ENCODE measurements at places on chromosomes 7 and 10.

GRCh38 chr10:72335394-72336258, 19.1 kb downstream of the DNAJB12 start:
- DNase-seq = no peak

DNA sequence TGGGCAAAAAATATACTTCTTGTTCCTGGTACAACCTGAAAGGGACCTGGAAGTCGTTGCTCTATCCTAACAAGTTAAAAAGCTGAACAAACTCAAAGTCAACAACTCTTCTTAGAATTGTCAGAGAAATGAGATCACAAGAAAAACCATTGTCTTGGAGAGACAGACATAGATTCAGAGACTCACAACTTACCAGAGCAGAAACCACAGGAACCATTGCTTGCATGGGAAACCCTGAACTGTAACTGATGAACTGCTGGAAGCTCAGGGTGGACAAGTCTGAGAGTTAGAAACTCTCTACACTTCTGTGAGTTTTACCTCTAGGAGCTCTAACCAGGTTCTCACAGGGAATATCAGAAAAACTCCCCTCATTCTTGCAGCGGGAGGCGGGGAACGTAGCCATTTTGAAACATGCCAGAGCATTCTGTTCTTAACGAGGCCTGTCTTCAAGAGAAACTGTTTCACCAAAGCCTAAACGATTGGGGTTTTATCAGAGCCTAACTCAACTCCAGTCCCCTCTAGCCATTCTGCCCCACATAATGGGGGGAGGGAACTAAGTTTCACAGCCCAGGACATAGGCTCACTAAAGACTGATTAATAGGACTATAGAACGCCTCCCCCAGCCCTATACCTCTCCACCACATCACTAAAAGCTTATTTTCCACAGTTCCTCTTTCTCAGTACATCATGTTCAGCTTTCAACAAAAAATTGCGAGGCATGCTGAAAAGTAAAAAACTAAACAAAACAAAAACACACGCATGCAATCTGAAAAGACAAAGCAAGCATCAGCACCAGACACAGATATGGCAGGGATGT, 12.0 kb upstream of the GSDME start:
- no peak for DNase-seq

GRCh38 chr10:89214566-89215165, 7.5 kb upstream of the CH25H start:
- DNase-seq = no peak

- no peak for DNase-seq
Measured at GRCh38 chr7:74306730-74307469, 17.7 kb downstream of the CLIP2 start.

DNA sequence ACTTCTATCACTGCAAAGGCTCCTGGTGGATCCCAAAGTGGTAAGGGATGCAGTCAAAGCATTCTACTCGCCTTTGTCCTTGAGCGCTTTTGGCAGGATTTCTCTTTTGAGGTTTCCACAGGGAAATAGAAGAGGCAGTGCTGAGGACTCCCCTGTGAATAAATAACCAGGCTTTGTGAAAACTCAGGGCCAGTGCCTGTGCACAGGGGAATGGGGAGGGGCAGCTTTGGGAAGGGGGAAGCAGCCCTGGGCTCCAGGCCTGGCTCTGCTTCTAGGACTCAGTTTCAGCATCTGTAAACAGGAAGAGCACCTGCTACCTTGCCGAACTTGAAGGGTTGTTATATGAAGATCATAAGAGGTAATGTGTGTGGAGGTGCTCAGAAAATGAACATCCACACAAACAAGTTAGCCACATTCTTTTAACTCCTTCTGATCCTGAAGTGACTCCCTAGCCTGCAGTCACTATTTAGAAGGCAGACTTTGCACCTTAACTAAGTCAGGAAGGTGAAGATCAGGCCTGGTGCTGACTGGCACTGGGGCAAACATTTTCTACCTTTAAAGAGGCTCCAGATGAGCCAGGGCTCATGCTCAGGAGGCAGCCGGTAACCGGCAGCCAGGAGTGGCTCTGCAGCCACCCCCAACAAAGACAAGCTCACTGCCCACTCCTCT, 22.5 kb upstream of the MMP21 start:
- no peak for DNase-seq

DNA sequence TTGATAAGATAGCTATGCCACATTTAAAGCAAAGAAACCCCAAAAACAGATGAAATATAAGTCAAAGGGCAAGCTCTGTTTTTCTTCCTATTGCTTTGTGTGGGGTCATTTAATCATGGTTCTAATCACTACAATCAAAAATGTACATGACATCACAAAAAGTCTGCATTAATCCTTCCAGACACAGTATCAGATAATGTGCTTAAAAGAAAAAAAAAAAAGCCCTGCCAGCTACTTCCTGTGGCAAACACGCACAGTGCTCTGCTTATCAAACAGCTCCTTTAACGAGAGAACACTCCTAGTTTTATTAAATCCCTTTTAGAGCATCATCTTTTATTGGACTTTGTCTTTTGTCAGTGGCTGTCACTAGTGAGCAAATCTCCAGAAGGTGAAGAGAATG, 1005.8 kb downstream of the GATA3 start:
- no peak for DNase-seq

DNA sequence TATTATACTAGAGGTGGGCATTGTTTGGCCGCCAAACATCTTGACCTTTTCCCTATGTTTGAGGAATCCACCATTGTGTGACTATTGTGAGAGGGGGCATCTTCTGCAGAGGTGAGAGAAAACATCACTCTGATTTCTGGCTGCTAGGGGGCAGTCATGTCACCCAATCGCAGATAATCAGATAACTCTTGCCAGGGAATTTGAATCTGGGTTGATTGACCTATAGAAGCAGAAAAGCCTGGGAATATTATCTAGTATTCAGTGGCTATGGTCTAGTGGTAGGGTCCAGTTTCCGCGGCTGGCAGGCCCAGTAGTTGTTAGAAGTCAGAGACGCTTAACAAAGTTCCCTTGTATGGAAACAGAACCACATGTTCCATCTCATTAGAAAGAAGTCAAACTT, 808.5 kb downstream of the PHTF2 start:
- DNase-seq = no peak

DNA sequence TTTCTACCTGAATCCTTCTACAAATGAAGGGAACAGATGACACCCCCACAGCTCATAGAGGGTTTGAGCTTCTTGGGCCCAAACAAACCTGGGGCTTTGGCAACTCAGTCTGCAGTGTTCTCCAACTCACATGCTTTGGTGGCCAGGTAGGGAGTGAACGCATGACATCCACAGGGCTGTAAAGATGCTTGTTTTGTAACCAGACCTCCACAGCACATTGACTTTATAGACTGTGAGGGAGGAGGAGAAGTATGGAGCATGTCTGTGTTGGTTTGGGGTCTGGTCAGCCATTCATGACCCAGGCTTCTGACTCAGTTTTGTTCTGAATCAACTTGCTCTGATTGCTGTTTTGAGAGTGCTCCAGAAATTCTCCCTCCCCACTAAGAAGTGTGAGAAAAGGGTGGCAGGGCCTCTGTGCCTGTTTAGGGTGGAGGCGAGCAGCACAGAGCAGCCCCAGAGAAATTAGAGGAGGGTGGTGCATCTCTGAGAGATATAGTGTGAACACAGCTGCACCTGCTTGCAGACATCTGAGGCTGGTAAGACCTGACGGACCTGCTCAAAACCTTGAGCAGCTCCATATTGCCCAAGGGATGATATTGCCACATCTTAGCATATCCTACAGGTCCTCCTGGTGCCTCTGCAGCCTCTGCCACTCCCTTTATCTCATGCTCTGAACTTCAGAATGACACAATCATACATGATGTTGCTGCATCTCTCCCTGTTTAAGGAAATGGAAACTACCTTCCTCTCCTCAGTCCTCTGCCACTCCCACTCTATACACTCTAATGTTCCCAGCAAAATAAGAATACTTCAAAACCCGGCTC, 287.7 kb downstream of the ABCA13 start:
- no peak for DNase-seq

DNA sequence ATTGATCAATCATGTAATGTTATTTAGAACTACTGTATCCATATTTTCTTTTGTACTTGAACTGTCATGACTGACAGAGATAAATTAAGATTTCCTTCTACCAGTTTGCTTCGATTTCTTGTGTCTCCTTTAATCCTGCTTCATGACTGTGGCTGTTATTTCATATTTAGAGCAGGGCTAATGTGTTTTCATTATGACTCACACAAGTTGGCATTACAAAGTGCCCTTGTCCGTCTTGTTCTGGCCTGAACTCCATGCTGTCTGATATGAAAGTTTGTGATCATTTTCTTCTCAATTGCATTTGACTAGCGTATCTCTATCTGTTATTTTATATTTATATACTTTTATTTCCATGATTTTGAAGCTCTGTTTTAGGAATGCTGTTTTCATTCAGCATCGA, 344.1 kb upstream of the PRKCQ start:
- no peak for DNase-seq

DNA sequence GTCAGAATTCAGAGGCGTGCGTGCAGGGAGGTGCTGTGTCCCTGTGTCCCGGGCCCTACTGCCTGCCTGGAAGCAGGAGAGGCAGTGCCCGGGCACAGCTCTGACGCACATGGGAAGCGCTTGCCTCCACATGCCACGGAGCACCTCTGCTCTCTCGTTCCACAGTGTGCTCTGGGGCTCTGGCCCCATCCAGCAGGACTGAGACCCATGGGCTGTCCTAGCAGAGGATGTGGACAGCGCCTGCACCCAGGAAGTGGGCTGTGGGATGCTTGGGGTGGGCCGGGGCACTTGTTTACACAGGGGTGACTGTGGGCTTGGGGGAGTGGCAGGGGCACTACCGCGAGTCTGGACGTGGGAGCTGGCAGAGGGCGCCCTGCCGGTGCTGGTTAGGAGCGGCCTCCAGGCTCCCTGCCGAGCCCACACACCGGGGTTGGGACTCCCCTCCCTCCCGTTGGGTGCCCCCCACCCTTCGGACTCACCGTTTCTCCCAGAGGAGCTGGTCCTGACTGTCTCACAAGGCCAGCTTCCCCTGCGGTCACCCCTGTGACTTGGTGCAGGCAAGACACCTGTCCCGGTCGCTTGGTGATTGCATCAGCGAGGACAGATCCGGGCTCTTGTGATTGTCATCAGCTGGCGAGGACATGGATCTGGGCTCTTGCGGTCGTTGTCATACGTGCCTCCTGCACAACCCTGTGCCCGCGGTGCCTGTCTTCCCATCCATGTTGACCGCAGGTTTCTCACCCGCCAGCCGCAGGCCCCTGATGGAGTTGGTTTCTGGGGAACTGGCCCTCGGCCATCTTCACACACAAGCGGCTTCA, 83.1 kb downstream of the NKX6-2 start:
- DNase-seq = no peak

- DNase-seq = no peak
Measured at GRCh38 chr10:44513591-44513990, 128.7 kb upstream of the CXCL12 start.

- no peak for DNase-seq
Measured at GRCh38 chr7:38992203-38992602, 14.5 kb downstream of the POU6F2 start.

DNA sequence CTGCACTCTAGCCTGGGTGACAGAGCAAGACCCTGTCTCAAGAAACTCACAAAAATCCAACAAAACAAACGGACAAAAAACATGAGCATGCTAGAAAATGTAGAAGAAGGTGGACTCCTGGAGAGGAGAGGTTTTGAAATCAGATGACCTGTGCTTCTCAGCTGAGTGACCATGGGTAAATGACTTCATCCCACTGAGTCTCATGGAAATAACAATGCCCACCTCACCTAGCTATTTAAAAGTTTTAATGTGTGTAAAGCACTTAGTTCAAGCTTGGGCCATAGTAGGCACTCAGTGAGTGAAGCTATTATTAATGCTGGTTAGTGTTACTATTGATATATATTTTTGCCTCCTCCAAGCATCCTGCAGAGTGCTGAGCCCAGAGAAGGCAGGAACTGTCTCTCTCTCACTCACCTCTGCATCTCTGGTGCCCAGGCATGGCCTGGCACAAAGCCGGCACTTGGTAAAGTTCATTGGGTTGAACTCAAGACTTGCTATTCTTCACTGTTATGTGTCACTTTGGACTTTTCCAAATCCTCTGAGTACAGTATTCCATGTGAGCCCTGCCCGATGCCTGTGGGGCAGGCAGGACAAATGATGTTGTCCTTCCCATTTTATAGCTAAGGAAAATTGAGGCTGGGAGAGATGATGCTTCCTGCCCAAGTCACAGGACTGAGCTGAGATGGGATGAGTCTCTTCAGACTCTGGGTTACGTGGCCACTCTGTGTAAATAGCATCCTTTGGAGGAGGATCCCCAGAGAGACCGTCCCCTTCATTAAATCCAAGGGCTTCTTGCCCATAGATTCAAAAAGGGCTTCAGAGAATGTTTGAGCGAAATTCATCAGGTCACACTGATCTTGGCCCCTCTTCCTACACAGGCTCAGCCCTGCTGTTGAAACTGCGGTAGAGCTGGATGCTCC, 81.4 kb upstream of the EMX2 start:
- DNase-seq = no peak

- no peak for DNase-seq
Measured at GRCh38 chr7:150365673-150366398, 2.8 kb upstream of the REPIN1 start.

DNA sequence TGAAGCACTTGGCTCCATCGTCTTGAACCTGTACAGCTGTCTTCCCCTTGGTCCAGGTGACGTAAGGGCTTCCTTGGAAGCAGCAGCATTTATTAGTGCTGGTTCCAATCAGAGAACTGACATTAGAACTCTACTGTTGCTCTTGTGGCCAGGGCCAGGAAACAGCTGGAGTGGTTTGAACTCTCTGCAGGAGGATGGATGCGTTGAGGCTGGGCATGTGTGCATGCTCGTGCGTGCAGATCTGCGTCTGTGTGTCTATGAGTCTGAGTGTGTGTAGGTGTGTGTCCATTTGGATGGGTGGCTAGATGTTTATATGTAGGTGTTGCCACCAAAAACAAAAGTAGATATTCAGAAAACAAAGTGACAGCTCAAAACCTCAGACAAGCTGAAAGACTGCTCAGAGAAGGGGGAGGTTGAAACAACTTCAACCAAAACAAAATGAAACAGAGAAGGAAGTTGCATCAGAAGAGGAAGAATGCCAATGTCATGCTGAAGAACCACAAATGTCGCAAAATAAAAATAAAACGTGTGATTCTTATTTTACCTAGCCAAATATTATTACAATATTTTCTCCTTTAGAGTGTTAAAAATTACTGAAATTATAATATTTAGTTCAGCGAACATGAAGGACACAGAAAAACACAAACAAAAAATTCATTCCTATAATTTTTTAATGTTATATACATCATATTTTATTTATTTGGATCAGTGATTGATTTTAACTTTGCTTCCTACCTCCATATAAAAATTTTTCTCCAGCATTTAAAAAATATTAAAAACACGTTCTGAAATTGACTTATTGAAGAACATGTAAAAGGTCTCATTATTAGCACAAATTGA, 96.1 kb upstream of the MKLN1 start:
- DNase-seq = no peak

GRCh38 chr7:137135654-137136350, 207.7 kb downstream of the PTN start:
- DNase-seq = no peak

- DNase-seq = no peak
Measured at GRCh38 chr10:7171825-7172224, 239.0 kb downstream of the SFMBT2 start.

All from keratinocyte (primary cell).